Upper lobe of left lung (tissue), 6 donors: ENCODE measurements at places on chromosomes 1 and 21. TPM values are rescaled to one million over a fixed set of nuclear protein-coding genes. Genes with fewer than 3 reads are reported as not detected.

- DNase-seq: no peak
Measured at GRCh38 chr1:212062832-212063438, 27.4 kb downstream of the DTL start.

Gene RHOU
- 15.7 TPM for total RNA-seq

Gene CCDC27
- total RNA-seq: not detected

- no peak for DNase-seq
Measured at GRCh38 chr1:60071296-60071695, 2.3 kb downstream of the C1orf87 start.

DNA sequence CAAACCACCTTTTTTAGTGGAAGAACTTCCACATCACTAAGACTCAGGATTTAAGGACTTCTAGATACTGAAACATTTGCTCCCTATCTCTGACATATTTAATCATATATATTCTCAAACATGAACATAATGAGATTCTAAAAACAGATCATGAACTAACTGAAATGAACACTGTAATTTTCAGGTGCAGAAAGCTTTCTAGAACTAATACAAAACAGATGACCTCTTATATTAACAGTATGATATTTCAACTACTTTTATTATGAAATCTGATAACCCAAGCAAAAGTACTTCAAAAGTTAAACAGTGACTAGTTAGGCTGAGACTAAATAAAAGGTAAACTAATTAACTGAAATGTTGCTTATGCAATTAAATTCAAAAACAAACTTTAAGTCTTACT, 157.5 kb downstream of the COP1 start:
- DNase-seq: no peak

DNA sequence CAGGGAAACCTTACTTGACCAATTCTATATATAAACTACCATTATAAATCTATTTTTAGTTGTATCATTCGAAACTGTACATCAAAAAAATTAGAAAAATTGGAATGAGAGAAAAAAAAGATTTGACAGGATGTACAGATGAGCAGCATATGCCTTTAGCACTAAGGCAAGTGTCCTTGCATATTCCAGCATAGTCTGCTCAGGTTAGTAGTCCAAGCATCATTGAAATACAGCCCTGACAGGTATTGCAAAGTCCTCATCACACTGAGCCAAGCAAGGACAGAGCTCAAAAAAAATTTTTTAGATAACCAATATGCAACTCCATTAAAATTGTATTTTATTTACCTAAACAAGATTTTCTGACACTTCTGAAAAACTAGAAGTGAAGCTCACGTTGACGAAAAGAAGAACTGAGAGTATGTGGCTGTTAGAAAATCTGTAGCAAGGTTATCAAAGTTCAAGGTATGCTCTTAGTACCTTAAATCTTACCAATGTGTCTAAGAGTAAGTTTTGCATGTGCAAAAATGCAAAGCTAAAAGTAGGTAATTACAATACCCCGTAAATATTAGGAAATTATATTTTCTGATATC, 465.6 kb upstream of the ADGRL4 start:
- DNase-seq: no peak

- no peak for DNase-seq
Measured at GRCh38 chr21:20779321-20779720, 218.9 kb upstream of the NCAM2 start.

DNA sequence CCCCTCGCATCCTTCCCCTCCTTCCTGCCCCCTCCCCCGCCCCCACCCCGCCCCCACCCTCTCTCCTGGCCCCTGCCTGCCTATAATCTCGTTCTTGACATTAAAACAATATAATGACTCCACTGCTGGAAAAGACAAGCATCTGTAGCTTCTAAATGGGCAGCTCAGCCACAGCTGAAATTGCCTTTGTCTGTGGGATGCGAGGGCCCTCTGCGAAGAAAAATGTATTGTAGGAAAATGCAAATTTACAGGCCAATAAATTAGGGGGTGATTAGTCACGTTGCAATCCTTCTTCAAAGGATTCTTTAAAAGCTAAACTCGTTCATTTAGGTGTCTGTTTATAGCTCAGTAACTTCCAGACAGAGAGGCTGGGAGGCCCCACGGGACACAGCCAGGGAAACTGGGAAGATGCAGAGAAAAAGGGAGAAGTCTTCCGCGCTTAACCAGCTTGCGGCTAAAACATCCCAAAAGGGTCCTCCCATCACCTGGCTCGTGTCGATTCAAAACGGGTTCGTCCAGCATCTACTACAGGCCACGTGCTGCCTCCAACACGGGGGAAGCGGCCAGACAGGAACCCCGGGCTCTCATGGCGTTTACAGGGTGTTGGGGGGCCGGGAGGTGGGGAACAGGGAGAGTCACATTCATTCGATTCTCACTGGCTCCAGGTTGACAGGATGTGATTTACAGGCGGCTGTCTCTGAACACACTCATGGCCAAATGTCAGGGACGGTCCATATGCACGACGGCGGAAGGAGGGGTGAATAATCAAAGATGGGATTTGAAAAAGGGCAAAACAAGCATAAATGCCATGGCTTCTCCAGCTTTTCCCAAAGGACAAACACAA, 100.5 kb upstream of the ZBTB40 start:
- DNase-seq: no peak

- peak; percentile 70 for DNase-seq
Measured at GRCh38 chr1:234934611-234935033, 194.0 kb downstream of the TOMM20 start.

Gene HES3
- total RNA-seq: not detected

Gene CCDC190
- 0.89 TPM for total RNA-seq

- no peak for DNase-seq
Measured at GRCh38 chr21:23982546-23982945, 1624.7 kb downstream of the MRPL39 start.

GRCh38 chr1:151993084-151993733, 450 bp downstream of the S100A10 start:
- DNase-seq: peak; percentile 40
